ENCODE measurements at places on chromosomes 16 and 17. TPM values are rescaled to one million over a fixed set of nuclear protein-coding genes. Genes with fewer than 3 reads are reported as not detected.

Gene NKD1
- total RNA-seq: 1.2 TPM

Gene GRAP
- 0.66 TPM for total RNA-seq

Gene FSCN2
- total RNA-seq: 0.33 TPM

Gene USP31
- total RNA-seq: 11.4 TPM

Gene ORMDL3
- 39.7 TPM for total RNA-seq

Gene SLC25A10
- total RNA-seq: 50.6 TPM

Gene NAGS
- total RNA-seq: 5.9 TPM

Gene ATP2A3
- 5.7 TPM for total RNA-seq

Gene ZNF423
- 42.9 TPM for total RNA-seq

Gene PKMYT1
- 85.4 TPM for total RNA-seq

Gene KRT14
- not detected for total RNA-seq

Gene SDR42E2
- total RNA-seq: 0.04 TPM

Gene KIF2B
- total RNA-seq: not detected

Gene EME2
- total RNA-seq: 12.7 TPM

Gene CLEC3A
- total RNA-seq: 0.67 TPM
